ENCODE measurements at places on chromosomes 16 and 17.

- DNase-seq: no peak
These were observed 170.5 kb upstream of the MPHOSPH6 start for GRCh38 chr16:82340531-82340930.

DNA sequence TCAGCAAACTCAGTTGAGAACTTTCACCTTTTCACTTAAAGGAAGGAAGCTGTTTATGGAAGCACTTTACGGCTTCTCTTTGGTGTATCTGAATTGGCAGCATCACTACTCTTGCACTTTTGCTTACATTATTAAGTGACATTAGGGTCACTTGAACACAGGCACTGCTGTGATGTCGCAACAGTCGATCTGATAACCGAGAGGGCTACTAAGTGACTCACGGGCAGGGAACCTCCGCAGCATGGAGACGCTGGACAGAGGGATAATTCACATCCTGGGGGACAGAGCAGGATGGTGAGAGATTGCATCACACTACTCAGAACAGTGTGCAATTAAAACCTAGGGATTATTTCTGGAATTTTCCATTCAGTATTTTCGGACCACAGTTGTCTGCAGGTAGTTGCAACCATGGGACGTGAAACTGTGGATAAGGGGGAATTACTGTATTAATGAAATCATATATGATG lies 56.5 kb downstream of the DNAH2 start:
- DNase-seq: no peak

DNA sequence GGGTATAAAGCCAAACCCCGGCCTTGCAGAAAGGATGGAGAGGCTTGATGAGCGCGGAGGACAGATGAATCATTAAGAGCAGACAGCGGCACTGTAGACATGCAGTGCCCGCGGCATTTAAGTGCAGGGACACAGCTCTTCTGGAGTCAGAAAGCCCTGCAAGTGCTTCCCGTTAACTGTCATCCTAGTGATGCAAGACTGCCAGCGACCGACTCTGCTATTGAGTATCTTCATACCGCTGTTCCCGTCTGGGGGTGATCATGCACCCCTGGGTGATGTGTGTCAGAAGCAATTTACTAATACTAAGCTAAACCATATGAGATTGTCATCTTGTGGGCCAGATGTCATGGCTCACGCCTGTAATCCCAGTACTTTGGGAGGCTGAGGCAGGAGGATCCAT lies 101.0 kb downstream of the ABCC6 start:
- DNase-seq: no peak

GRCh38 chr17:68182011-68182306 lies 65.9 kb upstream of the AMZ2 start:
- DNase-seq: no peak

GRCh38 chr17:56367366-56367765 lies 214.1 kb downstream of the ANKFN1 start:
- no peak for DNase-seq

GRCh38 chr17:28494445-28495188 lies 11.5 kb upstream of the FOXN1 start:
- peak; percentile 93 for DNase-seq

GRCh38 chr17:67517325-67517724 lies 140.2 kb downstream of the PITPNC1 start:
- no peak for DNase-seq

Measured in GM12891 (cell line).